Glutamatergic neuron (in vitro differentiated cells): ENCODE measurements at places on chromosomes 5 and 9. TPM values are rescaled to one million over a fixed set of nuclear protein-coding genes. Genes with fewer than 3 reads are reported as not detected.

- DNase-seq, result no peak
Measured at GRCh38 chr5:150616506-150616905, 24.0 kb upstream of the SYNPO start.

DNA sequence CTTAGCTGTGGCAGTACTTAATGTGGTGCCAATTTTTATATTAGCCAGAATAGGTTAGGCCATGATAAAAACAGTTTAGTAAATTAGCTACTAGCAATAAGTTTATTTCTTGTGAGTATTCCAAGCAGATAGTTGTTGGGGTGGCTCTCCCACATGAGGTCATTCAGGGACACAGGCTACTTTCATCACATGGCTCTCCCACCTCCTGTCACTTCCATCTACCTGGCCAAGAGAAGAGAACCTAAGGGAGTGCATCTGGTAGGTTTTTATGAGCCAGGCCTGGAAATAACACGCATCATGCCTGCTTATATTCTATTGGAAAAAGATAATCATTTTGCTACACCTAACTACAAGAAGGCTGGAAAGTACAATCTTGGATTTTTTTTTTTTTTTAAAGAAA lies 161.4 kb upstream of the CCNH start:
- DNase-seq, result no peak

LCN12 gene
- 2.9 TPM for total RNA-seq

GRCh38 chr5:153964880-153965645 lies 73.6 kb downstream of the FAM114A2 start:
- peak; percentile 72 for DNase-seq

DNA sequence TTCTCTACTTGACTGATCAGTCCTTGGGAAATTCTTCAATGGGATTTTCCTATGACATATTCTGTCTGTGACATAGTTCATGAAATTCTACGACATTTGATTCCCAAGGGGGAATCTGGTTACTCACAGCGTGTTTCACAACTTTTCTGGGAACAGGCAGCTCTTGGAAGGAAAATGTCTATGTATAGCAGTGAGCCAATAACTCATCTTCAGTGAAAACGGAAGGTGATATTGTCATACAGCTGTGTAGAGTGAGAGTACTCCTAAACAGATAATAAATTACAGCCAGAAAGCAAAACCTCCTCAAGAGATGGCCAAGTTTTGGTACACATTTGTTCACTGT lies 91.4 kb downstream of the C9orf152 start:
- no peak for DNase-seq

DNA sequence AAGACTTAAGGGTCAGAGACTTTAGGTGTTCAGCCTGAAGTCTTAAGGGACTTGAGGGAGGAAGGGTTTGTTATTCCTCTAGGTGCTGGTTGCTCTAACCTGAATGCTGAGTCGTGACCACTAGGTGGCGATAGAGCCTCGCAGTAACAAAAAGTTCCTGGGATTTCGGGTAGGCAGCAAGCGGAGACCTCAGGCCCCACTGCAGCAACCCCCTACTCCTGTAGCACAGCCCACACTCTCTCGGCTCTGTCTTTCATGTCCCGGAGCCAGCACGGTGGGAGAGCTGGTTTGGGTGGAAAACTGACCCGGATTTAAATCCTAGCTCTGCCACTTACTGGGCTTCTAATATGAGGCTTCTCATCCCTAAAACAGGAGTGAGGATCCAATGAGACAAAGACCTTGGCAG lies 100.3 kb upstream of the PANK3 start:
- DNase-seq, result peak; percentile 84

DNA sequence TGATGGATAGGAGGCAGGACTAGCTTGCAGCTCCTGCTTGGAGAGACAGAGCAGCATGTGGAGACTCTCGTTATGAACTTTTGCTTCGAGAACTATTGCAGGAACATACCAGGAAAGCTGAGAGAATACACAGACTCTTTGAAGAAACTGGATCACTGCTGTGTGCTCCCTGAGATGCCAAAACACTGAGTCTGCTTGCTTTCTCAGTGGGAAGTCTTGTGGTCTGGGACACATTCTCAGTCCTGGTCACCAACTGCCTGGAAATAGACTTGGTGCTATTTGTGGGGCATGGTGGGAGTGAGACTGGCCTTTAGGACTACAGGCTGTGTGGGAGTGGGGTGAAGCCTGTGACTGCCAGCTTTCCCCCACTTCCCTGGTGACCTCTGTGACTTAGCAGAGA lies 252.6 kb downstream of the MED10 start:
- DNase-seq, result no peak

- no peak for DNase-seq
Measured at GRCh38 chr9:81851340-81851739, 76.9 kb upstream of the SPATA31D4 start.

- DNase-seq, result no peak
Measured at GRCh38 chr9:114274217-114274616, 48.7 kb upstream of the ORM1 start.

GRCh38 chr5:175385691-175386362 lies 58.2 kb downstream of the DRD1 start:
- no peak for DNase-seq

DNA sequence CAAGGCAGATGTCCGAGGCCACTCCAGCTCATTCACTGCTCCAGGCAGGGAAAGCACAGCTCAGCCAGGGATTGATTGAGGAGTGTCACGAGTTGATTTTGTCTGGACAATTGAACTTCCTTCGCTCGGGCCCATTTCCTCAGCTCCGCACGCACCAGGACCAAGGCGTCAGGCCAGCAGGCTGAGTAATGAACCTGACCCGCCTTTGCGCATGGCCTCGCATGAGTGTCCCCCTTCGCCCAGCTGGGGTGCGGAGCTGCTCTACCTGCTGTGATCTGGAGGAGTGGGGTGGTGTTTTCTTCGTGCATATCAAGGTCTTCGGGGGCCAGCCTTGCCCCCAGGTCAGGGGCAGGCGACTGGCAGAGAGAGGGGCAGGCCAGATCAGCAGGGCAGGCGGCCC lies 44.0 kb downstream of the VAV2 start:
- no peak for DNase-seq

- no peak for DNase-seq
Measured at GRCh38 chr9:120438111-120438510, 141.9 kb downstream of the CDK5RAP2 start.

DNA sequence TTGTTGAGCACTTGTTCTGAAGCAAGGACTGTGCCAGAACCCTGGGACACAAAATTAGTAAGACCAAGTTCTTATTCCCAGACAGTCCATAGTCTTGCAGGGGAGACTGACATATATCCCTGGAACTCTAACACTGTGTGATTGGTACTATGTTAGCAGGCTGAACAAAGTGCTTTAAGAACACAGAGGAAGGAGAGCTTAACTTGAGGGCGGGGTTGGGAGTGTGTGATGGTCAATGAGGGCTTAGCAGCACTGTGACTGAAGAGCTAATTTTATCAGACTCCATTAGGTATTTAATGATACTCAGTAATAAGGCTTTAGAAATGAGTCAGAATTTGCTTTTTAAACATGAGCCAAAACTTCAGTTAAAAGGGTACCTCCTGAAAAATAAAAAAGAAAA lies 14.9 kb upstream of the SPATA24 start:
- no peak for DNase-seq

SEMA5A gene
- 0.51 TPM for total RNA-seq

GRCh38 chr9:98656511-98656910 lies 52.2 kb downstream of the GABBR2 start:
- DNase-seq, result no peak

- DNase-seq, result peak; percentile 31
Measured at GRCh38 chr5:93580927-93581445, at the start of gene NR2F1-AS1. TSS of gene NR2F1-AS1 (minus strand) at chr5:93581219.

DNA sequence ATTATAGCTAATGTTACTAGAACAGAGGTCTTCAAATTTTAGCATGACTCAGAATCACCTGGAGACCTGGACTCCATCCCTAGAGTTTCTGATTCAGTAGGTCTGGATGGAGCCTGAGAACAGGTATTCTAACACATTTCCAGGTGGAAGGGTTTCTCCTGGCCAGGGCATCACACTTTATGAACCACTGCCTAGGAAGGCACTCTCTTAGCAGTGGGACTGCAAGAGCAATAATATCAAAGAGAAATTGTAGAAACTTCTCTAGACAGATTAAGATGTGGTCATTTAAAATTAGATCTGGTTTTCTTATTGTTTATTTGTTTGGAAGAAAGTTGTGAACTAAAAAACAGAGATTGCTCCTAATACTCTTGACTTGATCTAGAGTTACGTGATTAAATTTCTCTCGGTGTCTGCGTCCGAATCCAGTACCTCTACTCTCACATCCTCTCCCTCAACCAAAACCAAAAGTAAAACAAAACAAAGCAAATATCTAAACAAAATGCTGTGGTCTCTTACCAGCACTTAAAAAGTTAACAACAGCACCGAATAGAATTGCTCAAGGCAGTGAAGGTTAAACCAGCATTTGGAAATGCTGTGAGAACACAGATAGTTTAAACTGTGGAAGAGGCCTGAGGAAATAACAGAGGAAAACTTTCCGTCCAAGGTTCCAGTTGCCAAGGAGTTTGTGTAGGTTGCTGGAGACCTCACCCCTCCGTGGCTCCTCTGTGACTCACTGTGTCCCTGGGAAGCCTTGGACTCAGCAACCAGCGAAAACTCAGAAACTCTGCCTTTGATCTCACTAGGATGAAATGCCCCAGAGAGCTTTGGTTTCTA lies 193.4 kb downstream of the ARRDC3 start:
- no peak for DNase-seq

GRCh38 chr9:90515510-90515909 lies 127.1 kb downstream of the DIRAS2 start:
- no peak for DNase-seq

GRCh38 chr5:160477266-160477970 lies 55.8 kb downstream of the PTTG1 start:
- DNase-seq, result no peak

GRCh38 chr9:126397056-126397455 lies 70.4 kb downstream of the MVB12B start:
- DNase-seq, result no peak

DNA sequence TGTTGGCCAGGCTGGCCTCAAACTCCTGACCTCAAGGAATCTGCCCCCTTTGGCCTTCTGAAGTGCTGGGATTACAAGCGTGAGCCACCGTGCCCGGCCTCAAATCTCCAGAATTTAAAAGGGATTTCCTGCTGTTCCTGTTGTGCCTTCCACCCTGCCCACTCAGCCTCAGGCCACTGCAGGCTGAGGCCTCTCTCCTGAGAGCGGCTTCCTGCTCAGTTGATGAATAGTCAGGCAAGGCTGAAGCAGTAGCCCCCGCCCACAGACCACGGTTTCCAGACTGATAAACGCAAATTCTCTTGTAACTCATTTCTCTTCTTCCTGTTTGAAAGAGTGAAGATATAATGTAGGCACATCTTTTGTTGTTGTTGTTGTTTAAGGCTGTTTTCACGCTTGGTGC lies 127.0 kb upstream of the PLCXD3 start:
- no peak for DNase-seq

DNA sequence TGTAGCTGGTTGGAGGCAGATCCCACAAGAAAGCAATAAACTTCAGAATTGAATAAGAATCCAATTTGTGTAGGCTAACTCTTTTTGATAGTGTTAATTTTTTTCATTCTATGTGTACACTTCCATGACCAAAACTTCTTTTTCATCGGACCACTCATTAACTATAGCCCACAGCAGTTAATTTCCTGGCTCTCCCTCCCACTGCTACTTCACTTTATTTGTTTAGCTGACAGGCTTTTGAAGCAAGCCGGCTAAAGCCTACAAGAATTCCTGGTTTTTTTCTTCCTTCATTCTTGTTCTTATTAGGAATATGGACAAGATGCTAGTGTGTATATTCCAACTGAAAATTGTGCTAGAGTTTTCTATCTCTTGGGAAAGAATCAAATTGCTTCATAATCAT lies 329.2 kb upstream of the CCNH start:
- DNase-seq, result no peak

- no peak for DNase-seq
Measured at GRCh38 chr9:95406121-95406520, 88.6 kb upstream of the FANCC start.

DNA sequence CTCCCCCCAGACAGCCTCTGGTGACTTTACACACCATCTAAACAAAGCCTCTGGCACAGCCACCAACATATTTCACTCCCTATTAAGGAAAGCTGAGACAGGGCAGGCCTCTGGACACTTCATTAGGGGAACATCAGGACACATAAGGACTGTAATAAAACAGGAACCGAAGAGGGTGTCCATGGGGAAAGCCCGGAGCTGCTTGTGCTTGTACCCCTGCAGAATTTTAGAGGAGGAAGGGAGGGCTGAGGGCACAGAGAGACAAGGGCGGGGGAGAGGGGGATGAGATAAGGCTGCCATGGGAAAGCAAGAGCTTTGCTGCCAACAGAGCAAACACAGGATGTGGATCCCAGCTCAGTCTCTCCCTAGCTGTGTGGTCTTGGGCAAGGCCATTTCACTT lies 138.4 kb downstream of the ASTN2 start:
- DNase-seq, result no peak

- no peak for DNase-seq
Measured at GRCh38 chr5:115501464-115502210, 42.9 kb downstream of the FEM1C start.

GRCh38 chr9:125493881-125494652 lies 212.9 kb downstream of the MAPKAP1 start:
- no peak for DNase-seq

- DNase-seq, result no peak
Measured at GRCh38 chr9:114374936-114375335, 12.8 kb downstream of the AKNA start.

DNA sequence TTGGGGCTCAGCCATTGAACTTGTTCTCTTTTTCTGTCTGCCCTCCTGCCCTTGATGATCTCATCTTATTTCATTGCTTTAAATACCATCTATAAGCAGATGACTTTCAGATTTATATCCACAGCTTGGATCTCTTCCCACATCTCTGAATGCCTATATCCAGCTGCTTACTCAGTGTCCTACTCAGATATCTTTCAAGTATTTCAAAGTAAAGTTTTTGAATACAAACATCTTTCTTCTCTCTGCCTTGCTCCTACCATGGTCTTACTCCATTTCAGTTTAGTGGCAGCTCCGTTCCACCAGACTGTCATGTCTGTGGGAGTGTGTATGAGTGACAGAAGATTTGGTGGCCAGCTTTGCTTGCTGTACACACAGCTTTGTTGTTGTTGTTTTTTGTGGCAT lies 59.7 kb downstream of the ERBIN start:
- DNase-seq, result no peak

EPB41L4B gene
- total RNA-seq, result 10.0 TPM

IL11RA gene
- 28.8 TPM for total RNA-seq

GRCh38 chr5:90613918-90614504 lies 55.4 kb downstream of the ADGRV1 start:
- DNase-seq, result no peak

- no peak for DNase-seq
Measured at GRCh38 chr5:54616031-54616430, 98.5 kb downstream of the SNX18 start.

STOM gene
- 2.0 TPM for total RNA-seq

GRCh38 chr5:177344891-177345290 lies 6.6 kb downstream of the LMAN2 start:
- DNase-seq, result no peak

IL3 gene
- total RNA-seq, result not detected

GRCh38 chr5:37722236-37723161 lies 117.3 kb downstream of the GDNF start:
- DNase-seq, result no peak

FAM153A gene
- not detected for total RNA-seq
